ENCODE measurements at places on chromosomes 7 and 10.

DNA sequence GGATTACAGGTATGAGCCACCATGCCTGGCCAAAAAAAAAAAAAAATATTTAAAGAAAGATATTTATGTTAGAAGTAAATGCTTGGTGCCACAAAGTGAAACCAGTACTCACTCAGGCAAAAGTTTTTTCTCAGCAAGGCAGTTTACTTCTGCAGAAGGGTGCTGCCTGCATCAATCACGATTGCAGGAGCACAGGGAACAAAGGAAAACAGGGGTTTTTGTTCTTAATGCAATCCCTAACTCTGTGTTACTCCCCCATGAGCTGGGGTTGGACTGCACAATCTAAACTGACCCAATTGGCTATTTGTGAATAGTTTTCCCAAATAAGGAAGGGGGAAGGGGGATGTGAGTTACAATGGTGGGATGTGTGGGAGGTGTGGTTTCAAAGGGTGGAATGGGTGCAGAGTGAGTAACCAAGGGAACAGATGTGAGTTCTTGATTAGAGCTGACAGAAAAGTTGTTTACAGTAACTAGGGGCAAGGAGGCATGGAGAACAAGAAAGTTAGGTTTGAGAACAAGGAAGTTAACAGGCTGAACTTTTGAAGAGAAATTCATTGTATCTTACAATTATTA is 255.4 kb downstream of the TYW1 start:
- no peak for DNase-seq

- DNase-seq, result no peak
These were observed 464.3 kb upstream of the ADARB2 start for GRCh38 chr10:2201534-2202099.

DNA sequence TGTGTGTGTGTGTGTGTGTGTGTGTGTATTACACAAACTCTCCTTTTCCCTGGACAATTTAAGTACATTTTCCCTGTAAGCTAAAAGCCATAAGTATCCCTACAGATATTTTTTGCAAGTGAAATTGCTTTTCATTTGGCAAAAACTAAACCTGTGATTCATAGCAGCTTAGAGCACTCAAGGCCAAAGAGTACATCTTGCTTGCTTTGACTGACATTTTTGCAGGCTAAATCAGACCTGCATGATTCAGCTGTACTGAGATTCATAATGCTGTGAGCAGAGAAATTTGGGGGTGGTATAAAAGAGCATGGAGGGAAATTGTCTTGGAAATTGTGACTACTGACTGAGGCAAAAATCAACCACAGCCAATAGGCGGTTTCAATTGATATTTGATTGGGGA is 500.4 kb downstream of the GFRA1 start:
- DNase-seq, result no peak

DNA sequence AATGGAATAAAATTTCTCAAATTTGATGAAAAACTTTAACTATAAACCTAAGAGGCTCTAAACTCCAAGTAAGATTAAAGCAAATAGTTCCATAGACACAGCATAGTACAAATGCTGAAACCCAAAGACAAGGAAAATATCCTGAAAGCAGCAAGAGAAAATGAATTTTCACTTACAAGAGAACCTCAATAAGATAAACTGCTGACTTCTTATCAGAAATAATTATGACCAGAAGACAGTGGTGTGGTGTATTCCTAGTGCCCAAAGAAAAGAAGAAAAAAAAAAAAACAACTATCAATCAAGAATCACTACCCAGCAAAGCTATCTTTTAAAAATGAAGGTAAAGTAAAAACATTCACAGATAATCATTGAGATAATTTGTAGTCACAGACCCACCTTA is 106.3 kb downstream of the DYNC1I1 start:
- no peak for DNase-seq

- DNase-seq, result no peak
These were observed 751.9 kb upstream of the POT1 start for GRCh38 chr7:125681508-125681907.

DNA sequence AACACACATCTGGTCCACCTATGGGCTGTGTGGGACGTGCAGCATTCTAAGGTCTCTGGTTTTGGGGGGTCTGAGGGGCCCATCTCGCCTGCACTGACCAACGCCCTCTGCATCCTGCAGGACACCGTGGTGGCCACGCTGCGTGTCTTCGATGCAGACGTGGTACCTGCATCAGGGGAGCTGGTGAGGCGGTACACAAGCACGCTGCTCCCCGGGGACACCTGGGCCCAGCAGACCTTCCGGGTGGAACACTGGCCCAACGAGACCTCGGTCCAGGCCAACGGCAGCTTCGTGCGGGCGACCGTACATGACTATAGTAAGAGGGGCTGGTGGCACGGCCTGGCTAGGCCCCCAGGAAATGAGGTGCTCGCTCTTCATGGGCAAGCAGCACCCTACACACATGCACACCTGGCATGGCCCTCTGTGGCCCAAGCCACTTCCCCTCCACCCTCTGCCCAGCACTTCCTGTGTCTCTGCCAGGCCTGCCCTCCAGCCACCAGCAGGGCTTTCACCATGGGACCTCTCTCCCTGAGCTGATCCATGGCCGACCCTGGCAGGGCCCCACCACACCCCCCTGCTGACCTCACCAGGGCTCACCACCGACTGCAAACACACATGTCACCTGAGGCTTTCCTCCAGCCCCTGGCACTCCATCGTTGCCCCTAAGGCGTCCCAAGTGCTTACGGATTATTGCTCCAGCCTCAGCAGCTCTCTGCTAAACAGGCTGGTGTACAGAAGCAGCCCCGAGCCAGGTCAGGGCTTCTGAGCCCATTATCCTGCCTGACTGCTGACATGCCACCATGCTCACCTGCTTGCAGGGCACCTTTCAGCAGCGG is 29.6 kb downstream of the RET start:
- no peak for DNase-seq
